ENCODE measurements at places on chromosomes 7 and 10. TPM values are rescaled to one million over a fixed set of nuclear protein-coding genes. Genes with fewer than 3 reads are reported as not detected.
A peak's percentile ranks its signal among the peaks of the same experiment; 100 is the strongest.

The SLC29A3 gene
- total RNA-seq: 15.2 TPM

The PON1 gene
- total RNA-seq: not detected

The ASZ1 gene
- not detected for total RNA-seq

The VPS37D gene
- total RNA-seq: 3.8 TPM

The AKR1C3 gene
- total RNA-seq: 4.6 TPM

The AKR1C4 gene
- not detected for total RNA-seq

The HOXA1 gene
- total RNA-seq: not detected

The RALA gene
- total RNA-seq: 68.5 TPM

The SCART1 gene
- total RNA-seq: 0.19 TPM

DNA sequence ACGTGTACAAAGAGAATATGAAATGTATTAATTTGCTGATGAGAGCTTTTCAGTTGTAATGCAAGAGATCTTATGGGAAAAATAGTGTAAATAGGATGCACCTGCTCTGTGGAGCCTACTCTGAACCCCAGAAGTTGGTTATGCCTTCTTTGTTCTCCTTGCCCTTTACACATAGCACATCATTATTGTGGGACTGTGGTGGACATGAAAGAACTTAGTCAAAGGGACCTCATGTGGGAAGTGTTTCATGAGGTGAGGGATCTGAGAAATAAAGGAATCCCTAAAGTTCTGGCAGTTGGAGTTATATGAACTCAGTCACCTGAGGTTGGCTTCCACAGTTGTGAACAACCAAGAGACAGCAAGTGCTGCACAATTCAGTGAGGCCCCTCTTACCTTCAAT, 66.1 kb downstream of the GRM8 start:
- no peak overlapping the region for H3K4me3 ChIP-seq
- no peaks in the 10 kb centered on the region for H3K4me1 ChIP-seq
- DNase-seq: no peak
- H3K27me3 ChIP-seq: no peaks in the 10 kb centered on the region

DNA sequence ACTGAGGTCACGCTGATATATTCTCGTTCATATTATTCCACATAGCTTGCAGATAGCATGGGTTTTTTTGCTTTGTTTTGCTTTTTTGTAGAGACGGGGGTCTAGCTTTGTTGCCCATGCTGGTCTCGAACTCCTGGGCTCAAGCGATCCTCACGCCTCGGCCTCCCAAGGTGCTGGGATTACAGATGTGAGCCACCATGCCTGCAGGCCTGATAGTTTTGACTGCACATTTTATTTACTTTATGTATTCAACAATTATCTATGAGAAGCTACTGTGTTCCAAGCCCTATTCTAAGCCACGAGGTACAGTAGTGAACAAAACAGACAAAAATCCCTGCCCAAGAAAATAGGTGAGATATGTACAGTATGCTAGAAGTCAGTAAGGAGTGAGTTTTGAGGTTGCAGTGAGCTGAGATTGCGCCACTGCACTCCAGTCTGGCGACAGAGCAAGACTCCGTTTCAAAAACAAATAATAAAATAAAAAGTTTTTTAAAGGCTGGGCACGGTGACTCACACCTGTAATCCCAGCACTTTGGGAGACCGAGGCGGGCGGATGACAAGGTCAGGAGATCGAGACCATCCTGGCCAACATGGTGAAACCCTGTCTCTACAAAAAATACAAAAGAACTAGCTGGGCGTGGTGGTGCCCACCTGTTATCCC, 1.3 kb upstream of the YWHAG start:
- no peak for DNase-seq
- peaks cover 9% of the 10 kb centered on the region for H3K4me1 ChIP-seq
- peaks cover 22% of the 10 kb centered on the region for H3K36me3 ChIP-seq
- H3K4me3 ChIP-seq: peak overlapping the region; percentile 99
- H3K27ac ChIP-seq: peak overlapping the region; percentile 87
- no peaks in the 10 kb centered on the region for H3K27me3 ChIP-seq

- H3K27ac ChIP-seq: no peak overlapping the region
- DNase-seq: peak; percentile 20
Measured at GRCh38 chr10:86287110-86287793, 79.3 kb downstream of the GRID1 start.

- H3K27ac ChIP-seq: no peak overlapping the region
- H3K4me1 ChIP-seq: no peaks in the 10 kb centered on the region
- DNase-seq: no peak
- H3K4me3 ChIP-seq: no peak overlapping the region
- no peaks in the 10 kb centered on the region for H3K36me3 ChIP-seq
Measured at GRCh38 chr7:24926623-24927524, 53.1 kb downstream of the OSBPL3 start.

GRCh38 chr10:1043532-1043995, 5.4 kb downstream of the IDI1 start:
- no peaks in the 10 kb centered on the region for H3K27me3 ChIP-seq
- no peak overlapping the region for H3K4me3 ChIP-seq
- DNase-seq: no peak

DNA sequence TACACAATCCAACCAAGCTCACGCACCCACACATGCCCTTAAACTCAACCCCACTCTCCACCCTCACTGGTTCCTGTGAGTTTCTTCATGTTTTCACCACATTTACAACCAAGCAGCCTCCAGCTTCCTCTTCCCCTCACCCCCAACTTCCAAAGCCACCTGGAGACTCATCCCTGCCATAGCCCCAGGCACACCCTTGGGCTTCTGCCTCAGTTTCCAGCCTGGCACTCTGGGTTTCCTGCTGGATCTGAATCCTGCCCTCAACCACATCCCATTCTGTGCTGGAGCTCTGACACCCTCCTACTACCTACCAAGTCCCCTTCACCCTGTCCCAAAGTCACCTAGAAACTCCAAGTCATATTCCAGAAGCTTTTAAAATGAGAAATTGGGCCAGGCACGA, 29.4 kb downstream of the CCDC3 start:
- no peak for DNase-seq
- no peaks in the 10 kb centered on the region for H3K4me1 ChIP-seq
- no peaks in the 10 kb centered on the region for H3K36me3 ChIP-seq
- H3K4me3 ChIP-seq: no peak overlapping the region
- no peak overlapping the region for H3K27ac ChIP-seq

DNA sequence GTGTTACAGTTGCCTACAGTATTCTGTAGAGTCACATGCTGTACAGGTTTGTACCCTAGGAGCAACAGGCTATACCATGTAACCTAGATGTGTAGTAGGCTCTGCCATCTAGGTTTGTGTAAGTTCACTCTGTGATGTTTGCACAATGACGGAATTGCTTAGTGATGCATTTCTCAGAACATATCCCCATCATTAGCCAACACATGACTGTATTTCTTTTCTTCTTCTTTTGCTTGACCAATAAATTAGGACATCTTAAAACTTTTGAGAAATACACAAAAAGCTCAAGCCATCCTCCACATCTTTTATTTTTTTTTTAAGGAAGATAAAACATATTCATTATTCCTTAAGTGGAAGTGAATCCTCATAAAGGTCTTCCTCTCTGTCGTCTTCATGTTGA, 5.4 kb upstream of the PFKFB3 start:
- H3K36me3 ChIP-seq: no peaks in the 10 kb centered on the region
- H3K4me1 ChIP-seq: no peaks in the 10 kb centered on the region
- no peak for DNase-seq
- H3K27me3 ChIP-seq: peaks cover 19% of the 10 kb centered on the region
- no peak overlapping the region for H3K4me3 ChIP-seq

DNA sequence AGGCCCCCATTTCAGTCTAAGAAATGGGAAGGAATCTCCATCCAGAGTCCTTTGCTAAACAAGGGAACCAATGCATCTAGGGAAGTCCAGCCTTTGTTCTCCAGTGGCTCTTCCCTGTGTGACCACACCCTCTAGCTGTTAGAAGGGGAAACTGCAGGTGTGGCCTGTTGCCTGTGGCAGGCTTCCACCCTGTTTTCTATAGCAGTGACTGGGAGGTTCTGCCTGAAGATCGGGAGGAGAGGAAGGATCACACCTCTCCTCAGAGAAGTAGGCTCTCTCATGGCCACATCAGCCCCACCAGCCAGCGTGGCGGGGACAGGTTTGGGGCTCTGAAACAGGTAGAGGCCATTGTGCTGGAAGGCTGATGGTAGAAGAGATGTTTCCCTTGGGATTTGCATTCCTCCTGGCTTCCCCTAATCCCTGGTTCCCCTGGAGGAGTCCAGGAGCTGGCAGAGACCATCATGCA, 47.7 kb upstream of the TRIM8 start:
- no peaks in the 10 kb centered on the region for H3K4me1 ChIP-seq
- H3K27me3 ChIP-seq: no peaks in the 10 kb centered on the region
- DNase-seq: no peak
- H3K36me3 ChIP-seq: no peaks in the 10 kb centered on the region
- H3K27ac ChIP-seq: no peak overlapping the region
- no peak overlapping the region for H3K4me3 ChIP-seq

DNA sequence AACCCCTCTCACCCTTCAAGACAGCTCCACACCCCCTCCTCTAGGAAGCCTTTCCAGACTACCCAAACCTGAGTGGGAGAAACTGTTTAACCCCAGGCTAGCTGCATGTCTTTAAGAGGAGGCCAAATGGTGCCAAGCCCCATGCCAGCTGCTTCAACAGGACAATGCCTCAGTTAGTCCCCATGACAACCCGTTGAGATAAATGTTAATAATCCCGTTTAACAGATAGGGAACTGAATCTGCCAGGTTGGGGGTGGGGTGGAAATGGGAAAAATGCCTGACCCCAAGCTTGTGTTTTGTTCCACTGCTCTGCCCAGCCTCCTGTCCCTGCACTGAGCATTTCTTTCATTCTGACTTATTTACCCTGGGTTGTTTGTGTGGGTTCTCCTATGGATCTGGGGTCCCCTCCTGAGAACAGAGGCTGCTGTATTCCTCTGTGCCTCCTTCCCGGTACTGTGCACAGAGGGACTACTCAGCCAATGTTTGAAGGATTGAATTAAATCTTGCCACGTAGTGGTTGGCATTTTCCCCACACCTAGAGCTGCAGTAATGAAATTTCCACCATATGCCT, 452.6 kb upstream of the ZMIZ1 start:
- H3K27me3 ChIP-seq: no peaks in the 10 kb centered on the region
- no peaks in the 10 kb centered on the region for H3K4me1 ChIP-seq
- no peak overlapping the region for H3K4me3 ChIP-seq
- DNase-seq: no peak
- H3K27ac ChIP-seq: no peak overlapping the region

- H3K27ac ChIP-seq: no peak overlapping the region
- no peaks in the 10 kb centered on the region for H3K4me1 ChIP-seq
- H3K36me3 ChIP-seq: no peaks in the 10 kb centered on the region
Measured at GRCh38 chr10:28241741-28242399, 61.0 kb downstream of the MPP7 start.

DNA sequence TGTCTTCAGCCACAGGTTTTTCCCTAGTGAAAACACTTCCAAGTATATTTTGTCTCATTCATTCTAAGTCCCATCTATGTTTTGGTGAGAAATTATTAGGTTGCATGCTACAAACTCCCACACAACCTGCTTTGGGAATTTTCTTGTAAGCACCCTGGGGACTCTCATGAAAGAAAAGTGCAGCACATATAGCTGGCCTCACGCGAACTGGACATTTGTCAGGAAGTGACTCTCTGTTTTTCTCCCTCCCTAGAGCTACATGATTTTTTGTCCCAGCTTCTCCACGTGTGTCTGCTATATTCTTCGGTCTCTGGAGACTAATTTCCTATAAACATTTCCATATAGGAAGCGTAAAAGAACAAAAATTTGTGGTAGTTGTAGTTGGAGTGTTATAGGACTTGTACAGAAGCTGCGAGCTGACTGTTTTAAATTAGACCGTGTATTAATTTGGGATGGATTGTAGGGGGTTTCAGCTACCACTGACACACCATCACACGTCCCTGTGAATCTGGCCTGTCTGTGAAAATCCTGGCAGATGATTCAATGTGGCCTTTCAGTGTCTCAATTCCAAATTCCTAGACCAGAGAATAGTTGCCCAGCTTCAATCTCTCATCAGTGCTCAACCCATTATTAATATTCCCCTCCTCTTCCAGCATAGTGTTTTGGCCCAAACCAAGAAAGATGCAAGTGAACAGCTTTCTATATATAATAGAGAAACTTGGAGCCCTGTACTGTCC, 40.2 kb downstream of the ARL4A start:
- H3K27me3 ChIP-seq: no peaks in the 10 kb centered on the region
- no peaks in the 10 kb centered on the region for H3K36me3 ChIP-seq
- H3K4me1 ChIP-seq: no peaks in the 10 kb centered on the region
- H3K4me3 ChIP-seq: no peak overlapping the region
- H3K27ac ChIP-seq: no peak overlapping the region

DNA sequence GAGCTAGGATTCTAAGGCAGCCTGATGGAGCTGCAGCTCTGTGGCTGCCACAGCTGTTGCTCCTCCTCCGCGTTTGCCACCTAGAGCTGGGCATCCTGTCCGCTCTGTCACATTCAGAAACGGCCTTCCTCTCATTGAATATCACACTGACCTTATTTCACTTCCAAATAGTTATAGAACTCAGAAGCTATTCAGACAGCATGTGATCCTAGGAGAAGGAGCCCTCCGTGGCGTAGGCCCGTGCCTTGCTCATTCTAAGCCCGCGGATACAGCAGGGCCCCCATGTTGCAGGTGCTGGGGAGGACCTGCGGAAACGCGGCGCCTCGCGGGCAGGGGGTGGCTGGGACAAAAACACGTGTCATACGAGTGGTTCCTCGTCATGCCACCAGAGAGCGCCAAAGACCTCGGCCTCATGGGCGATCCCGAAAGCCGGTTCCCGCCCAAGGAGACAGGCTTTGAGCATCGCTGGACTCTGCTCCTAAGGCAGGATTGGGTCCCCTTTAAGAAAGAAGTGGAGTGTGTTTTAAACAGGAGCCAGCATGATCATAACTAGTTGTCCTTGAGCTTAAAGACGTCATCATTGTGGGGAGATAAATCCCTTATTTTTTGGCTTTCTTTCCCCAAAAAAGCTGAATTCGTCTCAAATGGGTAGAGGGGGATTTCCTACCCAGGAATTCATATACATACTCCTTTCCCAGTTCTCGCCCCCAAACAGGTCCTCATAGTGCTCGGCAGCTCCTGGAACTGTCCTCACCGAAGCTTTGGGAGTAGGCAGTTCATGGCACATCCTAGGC, 17.9 kb upstream of the FIGNL1 start:
- no peak overlapping the region for H3K27ac ChIP-seq
- H3K4me1 ChIP-seq: no peaks in the 10 kb centered on the region
- DNase-seq: peak; percentile 92

Data from H1 (cell line).